Memory B cell (primary cell): ENCODE measurements at places on chromosomes 16 and 17.

GRCh38 chr17:44033861-44034408 is 19.2 kb upstream of the TMEM101 start:
- no peak for DNase-seq

GRCh38 chr16:17299790-17300189 is 171.0 kb downstream of the XYLT1 start:
- no peak for DNase-seq

DNA sequence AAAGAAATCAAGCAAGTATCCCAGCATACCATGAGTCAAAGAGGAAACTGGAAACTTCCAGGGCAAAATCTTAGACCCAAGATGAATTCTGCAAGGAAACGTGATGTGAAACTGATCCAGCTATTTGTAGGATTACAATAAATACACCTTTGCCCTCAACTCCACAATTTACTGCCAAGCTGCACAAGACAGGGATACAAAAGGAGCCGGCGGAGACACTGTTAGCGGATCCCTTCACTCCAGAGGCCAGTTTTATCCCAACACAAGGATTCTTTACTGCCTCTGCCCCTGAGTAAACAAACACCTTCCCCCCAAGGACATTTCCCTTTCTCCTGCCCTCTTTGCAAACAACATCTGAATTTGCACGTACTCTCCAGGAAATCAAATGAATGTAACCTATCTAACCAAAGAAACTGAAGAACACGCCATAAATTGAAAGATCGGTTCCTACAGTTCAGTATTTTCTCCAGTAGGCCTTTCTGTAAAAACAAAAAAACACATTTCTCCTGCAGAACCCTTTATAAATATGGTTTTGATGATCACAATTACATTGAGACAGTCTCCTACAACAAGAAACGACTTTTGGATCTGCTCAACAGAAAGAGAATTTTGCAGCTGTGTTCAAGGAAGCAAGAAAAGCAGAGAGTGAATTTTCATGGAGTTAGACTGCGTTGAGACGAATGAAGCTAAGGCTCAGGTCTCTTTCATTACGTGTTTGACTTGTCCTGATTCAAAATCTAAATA is 1.4 kb upstream of the CBX2 start:
- no peak for DNase-seq

- no peak for DNase-seq
Observed at GRCh38 chr17:62655656-62656055, 28.2 kb downstream of the MRC2 start.

- DNase-seq, result no peak
Observed at GRCh38 chr17:51091635-51092034, 29.0 kb downstream of the SPAG9 start.

- DNase-seq, result peak; percentile 27
Observed at GRCh38 chr17:31216031-31216751, 80.8 kb downstream of the OMG start.

GRCh38 chr16:70778901-70779309 is 22.1 kb downstream of the VAC14 start:
- DNase-seq, result no peak

DNA sequence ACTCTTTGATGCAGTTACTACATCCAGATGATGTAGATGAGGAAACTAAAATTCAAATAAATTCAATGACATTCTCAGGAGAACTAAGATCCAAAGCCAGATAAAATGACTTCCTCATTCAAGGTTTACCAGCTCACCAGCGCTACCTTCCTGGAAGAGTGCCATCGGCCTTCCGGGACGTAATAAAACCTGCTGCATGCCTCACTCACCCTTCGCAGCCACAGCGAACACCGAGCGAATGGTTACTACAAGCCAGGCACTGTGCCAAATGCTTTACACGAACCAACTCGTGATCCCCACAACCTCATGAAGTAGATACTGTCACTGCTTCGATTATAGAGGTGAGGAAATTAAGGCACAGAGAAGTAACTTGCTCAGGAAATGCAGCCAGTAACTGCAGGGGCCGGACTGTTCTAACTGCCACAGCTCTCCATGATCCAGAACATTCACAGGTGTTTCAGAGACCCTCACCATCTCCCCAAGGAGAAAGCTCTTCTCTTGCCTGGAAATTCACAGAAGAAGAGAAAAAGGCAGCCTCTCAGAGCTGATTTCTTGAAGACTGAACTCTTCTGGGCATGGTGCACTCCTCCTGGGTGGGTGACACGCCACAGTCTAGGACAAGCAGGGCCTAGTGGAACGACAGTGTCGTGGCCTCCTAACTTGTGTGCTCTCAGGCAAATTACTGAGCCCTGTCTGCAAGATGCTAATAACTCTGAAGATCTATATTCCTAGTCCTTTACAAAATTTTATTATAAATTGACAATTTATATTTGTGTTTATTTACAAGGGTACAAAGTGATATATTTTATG is 46.8 kb downstream of the HIC1 start:
- no peak for DNase-seq

DNA sequence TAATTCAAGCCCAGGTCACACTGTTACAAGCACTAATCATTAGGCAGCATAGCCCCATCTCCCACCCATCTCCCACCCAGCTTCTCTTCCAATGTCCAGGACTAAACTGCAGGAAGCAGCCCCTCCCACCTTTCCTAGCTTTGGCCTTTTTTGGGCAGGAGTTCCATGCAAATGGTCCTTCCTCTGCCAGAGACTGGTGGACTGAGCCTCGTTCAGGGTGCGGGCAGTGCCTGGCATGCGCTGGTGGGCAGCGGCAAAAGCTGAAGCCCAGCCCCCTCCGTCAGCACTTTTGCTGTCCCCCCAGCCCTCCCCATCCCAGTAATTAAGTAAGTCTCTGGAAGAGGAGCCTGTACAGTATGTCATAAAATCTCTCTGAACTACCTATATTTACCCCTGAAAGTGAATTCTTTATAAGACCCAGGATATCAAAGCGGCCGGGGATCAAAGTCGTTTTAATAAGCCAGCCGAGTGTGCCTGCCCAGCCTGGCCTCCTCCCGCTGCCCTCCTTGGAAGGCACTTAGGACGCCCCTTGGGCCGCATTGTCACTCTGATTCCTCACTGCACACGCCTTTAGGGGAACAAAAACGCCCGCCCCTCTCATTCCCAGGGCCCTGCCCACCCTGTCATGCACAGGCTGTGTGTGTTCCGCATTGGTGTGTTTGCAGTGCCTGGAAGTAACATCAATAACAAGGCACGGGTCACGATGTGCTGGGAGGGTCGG is 109.9 kb downstream of the IRX5 start:
- no peak for DNase-seq

- no peak for DNase-seq
Observed at GRCh38 chr17:8029121-8029520, 9.7 kb upstream of the ALOX15B start.

DNA sequence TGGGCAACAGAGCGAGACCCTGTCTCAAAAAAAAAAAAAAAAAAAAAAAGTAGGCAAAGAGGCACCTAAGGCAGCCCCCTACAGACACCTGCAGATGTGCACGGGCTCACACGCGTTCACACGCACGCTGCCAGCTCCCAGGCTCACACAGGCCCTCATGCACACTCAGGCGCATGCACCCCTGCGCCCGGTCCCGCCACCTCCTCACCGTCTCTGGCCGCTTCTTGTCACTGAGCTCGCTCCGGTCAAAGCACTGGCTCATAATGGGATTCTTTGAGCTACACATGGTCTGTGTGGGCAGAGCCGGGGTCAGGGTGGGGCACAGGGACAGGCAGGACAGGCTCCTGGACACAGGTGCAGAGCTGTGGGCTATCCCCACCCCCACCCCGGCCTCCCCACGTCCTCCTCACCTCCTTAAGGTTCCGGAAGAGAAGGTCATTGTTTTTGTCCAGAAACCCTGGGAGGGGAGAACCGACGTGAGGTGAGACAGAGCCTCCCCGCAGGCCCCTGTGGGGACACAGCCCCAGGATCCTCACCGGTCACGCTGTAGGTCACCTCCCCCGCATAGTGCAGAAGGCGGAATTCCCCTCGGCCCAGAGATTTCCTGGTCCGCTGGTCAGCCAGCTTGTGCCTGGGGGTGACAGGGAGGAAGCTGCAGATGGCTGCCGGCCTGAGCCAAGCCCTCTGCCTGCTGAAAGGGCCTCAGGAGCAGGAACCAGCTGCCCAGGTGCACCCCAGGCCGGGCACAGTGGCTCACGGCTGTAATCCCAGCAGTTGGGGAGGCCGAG is 17.9 kb downstream of the MYO1C start:
- DNase-seq, result no peak

DNA sequence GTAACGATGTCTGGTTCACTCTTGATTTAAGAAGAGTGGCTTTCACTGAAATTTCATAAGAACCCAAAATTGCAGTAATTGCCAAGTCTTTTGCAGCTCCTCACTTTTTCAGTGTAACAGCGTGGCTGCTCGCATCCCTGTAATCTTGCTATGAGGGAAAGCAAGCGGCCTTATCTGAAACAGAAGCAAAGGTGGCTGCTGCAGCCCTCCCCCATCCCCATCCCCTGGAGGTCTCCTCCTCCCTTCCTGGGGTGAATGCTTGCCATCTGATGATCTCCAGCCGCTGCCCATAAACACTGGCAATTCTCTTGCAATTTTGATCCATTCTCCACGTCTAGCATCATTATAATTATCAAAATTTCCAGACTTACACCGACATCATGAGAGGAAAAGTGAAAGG is 182.5 kb upstream of the ASIC2 start:
- no peak for DNase-seq

DNA sequence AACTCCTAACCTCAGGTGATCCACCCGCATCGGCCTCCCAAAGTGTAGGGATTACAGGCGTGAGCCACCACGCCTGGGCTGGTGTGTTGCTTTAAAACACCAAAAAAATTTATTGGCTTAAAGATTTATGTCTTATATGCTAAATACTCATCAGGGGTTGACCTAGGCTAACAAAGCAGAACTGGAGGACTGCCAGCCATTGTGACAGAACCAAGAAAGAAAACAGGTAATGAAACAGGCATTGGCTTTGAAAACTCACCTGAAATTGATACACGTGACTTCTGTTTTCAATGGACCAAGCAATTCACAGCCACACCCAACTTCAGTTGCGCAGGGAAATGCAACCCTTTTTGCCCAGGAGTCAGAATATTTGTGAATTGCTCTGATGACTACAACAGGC is 4.9 kb upstream of the PHAF1 start:
- peak; percentile 11 for DNase-seq

DNA sequence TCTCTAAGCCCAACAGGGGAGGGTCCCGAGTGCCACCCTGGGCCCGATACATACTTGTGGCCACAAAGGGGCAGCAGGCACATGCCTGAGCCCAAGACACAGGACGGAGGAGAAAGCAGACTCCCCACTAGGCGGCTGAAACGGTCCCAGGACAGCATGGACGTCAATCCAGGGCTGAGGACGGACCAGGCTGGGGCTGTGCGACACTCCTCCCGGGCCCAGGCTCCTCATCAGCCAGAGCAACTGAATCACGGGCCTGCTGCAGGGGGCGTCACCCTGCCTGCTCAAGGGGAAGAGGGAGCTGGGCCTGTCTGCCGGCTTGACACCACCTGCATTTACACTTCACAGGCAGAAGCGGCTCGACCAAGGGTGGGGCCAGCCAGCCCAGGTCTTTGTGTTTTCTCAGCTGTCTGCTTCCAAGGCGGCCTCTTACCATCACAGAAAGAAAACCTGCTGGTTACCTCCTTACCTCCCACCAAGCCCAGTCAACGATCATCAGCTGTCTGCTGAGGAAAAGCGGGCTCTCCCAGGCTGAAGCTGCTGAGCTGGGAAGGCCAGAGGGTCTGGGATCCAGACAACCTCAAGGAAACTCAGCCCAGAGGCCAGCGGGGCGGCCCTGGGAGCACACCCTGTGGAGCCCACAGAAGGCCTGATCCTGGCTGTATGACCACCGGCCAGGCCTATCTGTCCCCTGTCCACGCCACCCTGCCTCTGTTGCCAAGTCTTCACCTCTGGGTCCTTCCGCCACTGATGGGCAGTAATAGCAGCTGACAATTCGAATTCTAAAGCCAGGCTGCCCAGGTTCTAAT is 26.4 kb downstream of the KIFC3 start:
- DNase-seq, result no peak

DNA sequence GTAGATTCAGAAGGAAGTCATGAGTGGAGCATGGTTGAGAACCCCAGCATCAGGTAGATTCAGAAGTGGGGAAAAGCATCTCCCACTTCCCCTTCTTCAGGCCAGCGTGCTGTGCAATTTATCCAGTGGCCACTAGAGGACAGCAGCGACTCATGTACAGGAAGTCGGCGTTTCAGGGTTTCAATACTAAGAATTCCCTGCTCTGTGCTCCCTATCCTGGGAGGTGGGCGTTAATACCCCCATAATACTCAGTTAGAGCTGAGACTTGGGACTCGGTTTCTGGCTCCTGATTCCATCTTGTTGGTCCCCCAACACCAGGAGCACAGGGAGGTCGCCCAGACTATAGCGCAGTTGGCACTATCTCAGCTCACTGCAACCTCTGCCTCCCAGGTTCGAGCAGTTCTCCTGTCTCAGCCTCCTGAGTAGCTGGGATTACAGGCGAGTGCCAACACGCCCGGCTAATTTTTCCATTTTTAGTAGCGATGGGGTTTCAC is 75.3 kb upstream of the AMZ2 start:
- peak; percentile 78 for DNase-seq

- no peak for DNase-seq
Observed at GRCh38 chr17:57324631-57325030, 68.3 kb downstream of the MSI2 start.

GRCh38 chr16:30430428-30430970 is 669 bp upstream of the DCTPP1 start:
- DNase-seq, result no peak

DNA sequence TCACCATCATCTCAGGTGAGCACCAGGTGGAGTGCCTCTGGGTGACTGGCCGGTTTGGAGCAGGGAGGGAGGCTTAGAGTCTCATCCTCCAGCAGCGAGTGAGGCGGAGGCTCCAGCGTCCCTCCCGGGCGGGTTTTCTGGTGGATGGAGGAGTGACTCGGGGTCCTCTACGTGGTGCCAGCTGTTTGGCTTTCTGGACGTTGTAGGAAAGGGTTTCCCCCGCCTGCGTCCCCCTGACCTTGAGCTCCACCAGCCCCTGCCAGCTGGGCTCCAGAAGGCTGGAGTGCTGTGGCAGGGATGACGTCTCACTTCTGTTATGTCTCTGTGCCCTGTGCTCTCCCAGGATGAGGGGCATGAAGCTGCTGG is 522 bp downstream of the DNASE1 start:
- no peak for DNase-seq

DNA sequence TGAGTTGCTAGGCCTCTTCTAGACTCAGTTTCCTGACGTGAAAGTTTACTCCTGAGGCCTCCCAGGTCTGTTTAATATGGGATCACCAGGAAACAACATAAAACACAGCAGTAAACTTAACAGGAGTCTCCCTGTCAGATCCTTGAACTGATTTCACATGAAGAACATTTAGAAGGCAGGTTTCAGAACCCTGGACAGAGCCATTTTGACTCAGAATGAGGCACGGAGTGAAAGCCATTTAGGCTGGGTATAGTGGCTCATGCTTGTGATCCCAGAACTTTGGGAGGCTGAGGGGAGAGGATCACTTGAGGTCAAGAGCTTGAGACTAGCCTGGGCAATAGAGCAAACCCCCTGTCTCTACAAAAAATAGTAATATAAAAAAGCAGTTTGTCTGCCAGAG is 289.1 kb downstream of the CA10 start:
- DNase-seq, result no peak

- DNase-seq, result no peak
Observed at GRCh38 chr16:88331989-88332920, 50.5 kb upstream of the ZNF469 start.
